ENCODE measurements at places on chromosomes 16 and 17. TPM values are rescaled to one million over a fixed set of nuclear protein-coding genes. Genes with fewer than 3 reads are reported as not detected.
A peak's percentile ranks its signal among the peaks of the same experiment; 100 is the strongest.

DNA sequence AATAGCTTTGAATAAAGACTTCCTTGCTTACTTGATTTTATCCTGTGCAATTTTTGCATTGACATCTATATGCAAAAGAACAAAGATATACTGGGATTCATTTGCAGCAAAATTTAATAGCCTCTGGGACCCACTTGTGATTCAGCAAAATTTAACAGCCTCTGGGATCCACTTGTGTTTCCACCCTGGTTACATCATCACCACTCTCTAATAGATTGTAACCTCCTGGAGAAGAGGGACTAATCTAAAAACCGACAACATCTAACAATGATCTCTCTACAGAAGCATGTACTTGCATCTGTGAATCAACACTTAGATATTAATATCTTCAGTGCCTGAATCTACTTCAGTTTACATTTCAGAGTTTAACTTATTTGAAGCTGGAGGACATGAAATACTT lies 202.0 kb upstream of the CPHXL start:
- no peak for DNase-seq

GRCh38 chr17:74096456-74096855 lies 107.0 kb upstream of the RPL38 start:
- no peak for DNase-seq

GRCh38 chr17:59892251-59892923 lies 356 bp downstream of the TUBD1 start:
- peak; percentile 60 for DNase-seq

- DNase-seq = no peak
Observed at GRCh38 chr17:63945784-63946439, 13.8 kb upstream of the CD79B start.

Gene PLEKHM1
- 6.2 TPM for polyA plus RNA-seq

Gene NMRAL1
- polyA plus RNA-seq = 45.4 TPM
